Activated T-cell treated with anti-CD3 and anti-CD28 coated beads for 48 hours (primary cell): ENCODE measurements at places on chromosomes 12 and 14.

- no peak for DNase-seq
Observed at GRCh38 chr12:24121911-24122310, 172.4 kb upstream of the SOX5 start.

DNA sequence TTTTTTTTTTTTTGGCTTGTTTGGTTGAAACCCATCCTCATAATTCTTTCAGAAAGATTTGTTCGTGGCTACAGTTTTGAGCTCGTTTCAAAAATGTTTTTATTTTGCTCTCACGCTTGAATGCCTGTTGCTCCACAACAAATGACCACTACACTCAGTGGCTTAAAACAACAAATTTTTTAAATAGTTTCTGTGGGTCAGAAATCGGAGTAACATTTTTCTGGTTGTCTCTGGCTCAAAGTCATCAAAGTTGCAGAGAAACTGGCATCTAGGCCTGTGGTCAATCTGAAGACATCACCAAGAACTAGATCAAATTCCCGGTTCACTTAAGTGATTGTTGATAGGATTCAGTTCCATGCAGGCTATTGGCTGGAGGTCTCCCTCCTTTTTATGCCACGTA, 560.0 kb downstream of the SNAPC1 start:
- DNase-seq = no peak

GRCh38 chr12:4771960-4772566, 51.9 kb downstream of the GALNT8 start:
- DNase-seq = no peak

GRCh38 chr14:99817331-99817730, 24.1 kb downstream of the EML1 start:
- no peak for DNase-seq

- DNase-seq = no peak
Observed at GRCh38 chr12:121620333-121620891, 5.9 kb upstream of the ORAI1 start.

GRCh38 chr14:35261774-35262173, 30.4 kb upstream of the PSMA6 start:
- DNase-seq = no peak

GRCh38 chr12:1807087-1807860, 13.1 kb upstream of the LRTM2 start:
- DNase-seq = no peak

DNA sequence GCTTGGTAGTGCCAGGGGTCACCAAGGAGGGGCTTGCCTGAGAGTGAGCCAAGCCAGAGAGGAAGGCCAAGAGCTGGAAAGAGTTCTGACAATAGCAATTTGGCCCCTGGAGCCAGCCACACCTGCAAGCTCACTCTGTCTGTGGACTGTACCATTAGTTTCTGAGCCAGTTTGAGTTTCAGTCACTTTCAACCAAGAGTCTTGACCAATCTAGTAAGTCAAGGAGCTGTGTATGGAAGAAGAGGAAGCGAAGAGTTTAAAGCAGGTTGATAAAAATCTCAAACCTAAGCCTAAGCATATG, 38.5 kb downstream of the NT5DC3 start:
- no peak for DNase-seq

DNA sequence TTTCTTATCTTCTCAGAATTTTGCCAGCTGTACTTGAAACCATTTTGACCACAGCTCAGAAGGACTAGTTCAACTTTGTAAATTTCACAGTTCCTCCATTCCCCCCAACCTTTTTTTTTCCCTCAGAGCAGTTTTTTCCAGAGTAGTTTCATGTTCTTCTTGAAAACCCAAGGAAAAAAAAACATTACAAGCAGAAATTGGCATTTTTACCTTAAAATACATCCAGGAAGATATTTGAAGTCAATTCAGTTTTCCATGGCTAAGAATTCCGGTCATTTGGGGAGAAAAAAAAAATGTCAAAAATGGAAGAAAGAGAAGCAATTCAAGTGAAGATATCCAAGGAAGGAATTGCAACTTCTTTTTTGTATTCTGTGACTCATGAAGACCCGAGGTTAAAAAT, 39.5 kb downstream of the SYNE2 start:
- DNase-seq = no peak

- no peak for DNase-seq
Observed at GRCh38 chr14:62143245-62143644, 381.0 kb downstream of the SNAPC1 start.

- DNase-seq = no peak
Observed at GRCh38 chr12:79775355-79776027, 84.7 kb upstream of the PAWR start.

DNA sequence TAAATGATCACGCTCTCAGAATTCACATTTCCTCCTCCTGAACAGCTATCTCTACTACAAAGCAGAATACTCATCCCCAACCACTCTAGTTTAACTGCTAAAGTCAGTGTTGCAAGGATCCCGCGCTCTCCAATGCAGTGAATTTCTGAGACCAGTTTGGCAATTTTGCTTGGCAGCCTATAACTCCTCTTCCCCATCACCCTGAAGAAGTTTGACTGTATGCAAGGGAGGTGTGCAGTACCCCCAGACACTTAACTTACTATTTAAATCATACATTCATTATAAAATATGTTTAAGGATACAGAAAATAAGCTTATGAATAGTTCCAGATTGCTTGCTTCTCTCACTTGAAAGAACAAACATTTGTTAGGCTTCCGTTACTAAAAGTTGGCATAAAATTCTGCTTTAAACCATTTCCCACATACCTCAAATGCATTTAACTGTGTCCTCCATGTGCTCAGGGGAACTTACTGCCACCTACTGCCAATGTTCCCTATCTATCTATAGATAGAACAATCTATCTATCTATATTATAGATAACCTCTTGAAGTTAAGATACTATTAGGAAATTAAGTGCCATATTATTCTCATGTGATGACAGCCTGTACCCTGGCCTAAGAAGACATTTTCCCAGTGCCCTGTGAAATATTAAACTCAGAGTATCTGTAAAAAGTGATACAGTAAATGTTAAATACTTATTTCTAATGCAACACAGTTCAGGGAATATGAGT, 2.4 kb downstream of the LGR5 start:
- DNase-seq = no peak

- no peak for DNase-seq
Observed at GRCh38 chr12:38912116-38912515, 6.7 kb upstream of the CPNE8 start.

- no peak for DNase-seq
Observed at GRCh38 chr12:15520083-15520482, 197.8 kb downstream of the PTPRO start.

GRCh38 chr12:72723732-72724131, 451.6 kb downstream of the TRHDE start:
- no peak for DNase-seq

GRCh38 chr14:93029417-93029816, 86.3 kb downstream of the ITPK1 start:
- DNase-seq = no peak

GRCh38 chr14:82778601-82779000, 1244.9 kb upstream of the SEL1L start:
- DNase-seq = no peak

- no peak for DNase-seq
Observed at GRCh38 chr12:1884651-1885050, 33.8 kb downstream of the CACNA2D4 start.
